CD4-positive, CD25-positive, alpha-beta regulatory T cell (primary cell): ENCODE measurements at places on chromosomes 13 and 19. TPM values are rescaled to one million over a fixed set of nuclear protein-coding genes. Genes with fewer than 3 reads are reported as not detected.

ZNF528 gene
- total RNA-seq, result 19.0 TPM

U2AF2 gene
- 283 TPM for total RNA-seq

LRRC4B gene
- not detected for total RNA-seq

CGB2 gene
- total RNA-seq, result not detected

SIGLEC5 gene
- not detected for total RNA-seq

MCEMP1 gene
- total RNA-seq, result 0.59 TPM

PLVAP gene
- not detected for total RNA-seq

APLP1 gene
- not detected for total RNA-seq

KRTDAP gene
- total RNA-seq, result not detected

MYO1F gene
- 289 TPM for total RNA-seq

GARIN5B gene
- not detected for total RNA-seq
